Muscle of leg (tissue), 16 donors: ENCODE measurements at places on chromosomes 12 and 14. TPM values are rescaled to one million over a fixed set of nuclear protein-coding genes. Genes with fewer than 3 reads are reported as not detected.

DNA sequence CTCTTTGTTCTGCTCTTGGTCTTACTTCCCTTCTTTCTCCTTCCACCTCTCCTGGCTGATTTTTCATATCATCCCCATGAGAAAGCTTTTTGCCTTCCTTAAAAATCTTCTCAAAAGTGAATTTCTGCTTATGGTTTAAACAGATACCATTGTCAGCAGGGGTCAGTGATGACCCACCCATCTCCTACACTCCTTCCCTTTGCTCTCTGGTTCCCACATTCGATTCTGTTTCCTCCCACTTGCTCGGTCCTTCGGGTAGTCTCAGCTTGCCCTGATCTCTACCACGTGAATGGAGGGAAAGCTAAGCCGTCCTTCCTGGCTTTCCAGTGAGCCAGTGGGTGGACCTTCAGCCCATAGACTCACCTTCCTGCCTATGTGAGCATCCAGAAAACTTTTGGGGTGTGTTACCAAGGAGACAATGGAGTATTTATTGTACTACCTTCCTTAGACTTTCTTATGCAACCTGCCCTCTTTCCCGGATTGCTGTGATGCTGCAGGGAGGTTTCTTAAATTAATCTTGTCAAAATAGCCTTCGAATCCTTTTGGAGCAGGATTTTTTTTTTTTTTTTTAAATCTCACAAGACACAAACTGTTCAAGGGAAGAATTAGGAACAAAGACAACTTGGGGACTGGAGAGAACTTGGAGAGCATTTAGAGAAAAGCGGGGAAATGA, 306.3 kb downstream of the CACNA1C start:
- no peaks in the 10 kb centered on the region for H3K36me3 ChIP-seq
- peak overlapping the region; percentile 67 for H3K27ac ChIP-seq
- peaks cover 10% of the 10 kb centered on the region for H3K27me3 ChIP-seq
- peaks cover 19% of the 10 kb centered on the region for H3K4me1 ChIP-seq
- no peak overlapping the region for H3K4me3 ChIP-seq
- peak; percentile 68 for DNase-seq

DNA sequence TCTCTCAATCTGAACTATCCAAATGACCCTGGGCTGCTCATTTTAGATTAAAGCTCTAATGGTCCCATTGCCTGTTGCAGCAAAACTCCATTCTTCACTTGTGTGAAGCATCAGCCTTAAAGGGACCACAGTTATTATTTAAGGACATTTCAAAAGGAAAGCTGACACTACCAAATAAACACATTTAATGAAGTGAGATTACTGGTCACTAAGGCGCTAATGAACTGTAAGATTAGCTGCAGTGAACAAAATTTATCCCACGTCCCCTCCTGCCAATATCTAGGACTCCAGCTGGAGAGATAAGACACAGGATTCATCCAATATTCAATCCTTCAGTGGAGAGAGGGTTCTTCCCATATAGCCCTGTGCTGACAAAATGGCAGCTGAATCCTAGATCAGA, 1029.2 kb upstream of the SEL1L start:
- no peak overlapping the region for H3K27ac ChIP-seq
- H3K4me1 ChIP-seq = no peaks in the 10 kb centered on the region
- DNase-seq = no peak
- no peaks in the 10 kb centered on the region for H3K27me3 ChIP-seq
- H3K36me3 ChIP-seq = no peaks in the 10 kb centered on the region

LIN7A gene
- 3.1 TPM for total RNA-seq

SETD1B gene
- total RNA-seq = 3.6 TPM

DNA sequence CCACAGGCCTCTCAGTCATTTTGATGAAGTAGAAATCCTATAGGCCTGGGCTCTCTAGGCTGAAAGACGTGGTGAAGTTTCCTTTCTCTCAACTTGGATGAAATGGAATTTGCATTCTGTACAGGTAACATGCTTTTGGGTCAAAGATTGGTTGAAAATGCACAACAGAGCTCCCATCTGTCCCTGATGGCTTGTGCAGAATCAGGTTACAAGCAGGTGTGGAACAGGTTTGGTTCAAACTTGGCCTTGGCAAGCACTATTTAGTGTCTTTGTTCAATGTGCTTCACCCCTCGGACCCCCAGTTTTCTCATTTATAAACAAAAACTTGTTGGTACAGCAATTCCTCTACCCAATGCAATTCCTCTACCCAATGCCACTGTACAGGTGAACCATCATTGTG, 1493.0 kb downstream of the AACS start:
- no peak overlapping the region for H3K27ac ChIP-seq
- H3K4me3 ChIP-seq = no peak overlapping the region
- H3K36me3 ChIP-seq = no peaks in the 10 kb centered on the region

DNA sequence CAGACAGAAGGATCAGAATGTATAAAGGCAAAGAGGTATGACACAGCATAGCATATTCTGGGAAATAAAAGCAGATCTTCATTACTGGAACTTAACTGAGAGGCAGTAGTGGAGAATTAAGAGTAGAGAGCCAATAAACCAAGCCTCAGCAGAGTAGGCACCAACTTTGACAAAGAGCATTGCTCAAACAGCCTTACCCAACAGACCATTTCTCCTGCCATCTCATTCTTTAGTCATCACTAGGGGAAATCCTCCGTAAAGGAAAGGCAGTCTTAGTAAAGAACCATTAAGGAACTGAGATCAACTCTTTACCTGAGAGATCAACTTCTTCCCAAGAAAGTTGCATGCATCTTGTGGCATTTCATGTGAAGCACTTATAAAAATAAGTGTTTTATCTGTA, 36.6 kb downstream of the SENP1 start:
- H3K36me3 ChIP-seq = peaks cover 35% of the 10 kb centered on the region
- no peaks in the 10 kb centered on the region for H3K27me3 ChIP-seq
- no peak overlapping the region for H3K4me3 ChIP-seq
- no peak for DNase-seq
- H3K27ac ChIP-seq = no peak overlapping the region

GRCh38 chr12:75908961-75909605, 122.5 kb downstream of the PHLDA1 start:
- no peak overlapping the region for H3K4me3 ChIP-seq
- no peaks in the 10 kb centered on the region for H3K36me3 ChIP-seq

DNA sequence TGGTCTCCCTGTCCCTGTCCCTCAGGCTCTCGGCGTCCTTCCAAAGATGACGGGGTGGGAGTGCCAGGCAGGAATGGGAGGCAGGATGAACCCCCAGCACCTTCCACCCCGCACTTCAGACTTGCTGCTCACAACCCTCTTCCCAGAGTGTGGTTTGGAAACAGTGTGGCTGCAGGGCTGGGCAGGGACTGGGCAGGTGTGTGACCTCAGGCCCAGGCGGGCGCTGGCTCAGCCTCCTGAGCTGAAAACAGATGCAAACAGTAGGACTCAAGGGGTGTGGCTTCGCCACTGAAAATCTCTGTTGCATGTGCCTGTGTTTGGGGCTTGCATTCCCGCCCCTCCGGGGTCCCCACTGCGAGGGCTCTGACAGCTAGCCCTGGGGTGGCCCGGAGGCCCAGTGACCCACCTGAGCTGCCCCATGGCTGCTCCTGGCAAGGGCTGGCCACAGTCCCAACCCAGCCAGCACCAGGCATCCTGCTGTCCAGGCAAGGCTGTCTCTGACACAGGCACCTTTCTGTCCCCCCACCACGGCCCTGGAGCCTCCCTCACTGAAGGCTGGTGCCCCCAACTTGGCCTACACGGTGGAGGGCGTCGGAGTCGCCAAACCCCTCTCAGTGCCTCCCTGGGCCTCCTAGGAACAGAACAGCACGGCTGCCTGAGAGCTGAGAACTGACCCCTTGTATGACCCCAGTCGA, 46.1 kb downstream of the BEGAIN start:
- no peaks in the 10 kb centered on the region for H3K27me3 ChIP-seq
- peaks cover 12% of the 10 kb centered on the region for H3K4me1 ChIP-seq
- H3K27ac ChIP-seq = no peak overlapping the region
- DNase-seq = no peak

- no peaks in the 10 kb centered on the region for H3K36me3 ChIP-seq
- no peaks in the 10 kb centered on the region for H3K27me3 ChIP-seq
- H3K4me3 ChIP-seq = no peak overlapping the region
- H3K4me1 ChIP-seq = peaks cover 3% of the 10 kb centered on the region
- no peak overlapping the region for H3K27ac ChIP-seq
- DNase-seq = no peak
Observed at GRCh38 chr12:128627659-128628058, 196.1 kb downstream of the SLC15A4 start.

PAPLN gene
- 0.58 TPM for total RNA-seq

- H3K36me3 ChIP-seq = no peaks in the 10 kb centered on the region
- H3K27ac ChIP-seq = no peak overlapping the region
- H3K27me3 ChIP-seq = no peaks in the 10 kb centered on the region
Observed at GRCh38 chr14:60679566-60680258, 30.4 kb upstream of the SIX1 start.

DNA sequence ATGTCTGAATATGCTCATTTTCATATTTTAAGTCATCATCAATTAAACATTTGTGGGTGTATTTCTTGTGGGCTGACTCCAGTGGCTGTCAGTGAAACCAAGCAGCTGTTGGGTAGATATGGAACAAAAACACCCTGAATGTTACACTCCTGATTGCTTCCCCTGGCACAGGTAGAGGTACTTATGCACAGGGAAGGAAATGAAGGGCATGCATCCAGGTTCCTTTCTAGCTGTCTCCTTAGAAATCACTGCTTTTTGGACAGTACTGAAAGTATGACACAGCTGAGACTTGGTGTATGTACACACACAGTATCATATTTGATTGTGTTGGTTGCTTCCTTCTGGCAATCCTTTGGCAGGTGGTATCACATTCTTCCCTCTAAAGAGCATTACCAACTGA, 1006.7 kb downstream of the DIO2 start:
- H3K4me3 ChIP-seq = no peak overlapping the region
- no peaks in the 10 kb centered on the region for H3K4me1 ChIP-seq
- no peaks in the 10 kb centered on the region for H3K36me3 ChIP-seq
- no peak for DNase-seq

GRCh38 chr14:83467811-83468210, 1934.2 kb upstream of the SEL1L start:
- H3K36me3 ChIP-seq = no peaks in the 10 kb centered on the region
- H3K4me1 ChIP-seq = no peaks in the 10 kb centered on the region
- no peak overlapping the region for H3K4me3 ChIP-seq
- no peak overlapping the region for H3K27ac ChIP-seq
- peak; percentile 28 for DNase-seq

ATL1 gene
- total RNA-seq = 5.6 TPM

GRCh38 chr12:109532721-109533486, 40.4 kb downstream of the MMAB start:
- no peaks in the 10 kb centered on the region for H3K27me3 ChIP-seq
- no peak for DNase-seq
- no peak overlapping the region for H3K27ac ChIP-seq
- H3K36me3 ChIP-seq = peaks cover 73% of the 10 kb centered on the region
- no peak overlapping the region for H3K4me3 ChIP-seq
